ENCODE measurements at places on chromosomes 6 and 20.
A peak's percentile ranks its signal among the peaks of the same experiment; 100 is the strongest.

DNA sequence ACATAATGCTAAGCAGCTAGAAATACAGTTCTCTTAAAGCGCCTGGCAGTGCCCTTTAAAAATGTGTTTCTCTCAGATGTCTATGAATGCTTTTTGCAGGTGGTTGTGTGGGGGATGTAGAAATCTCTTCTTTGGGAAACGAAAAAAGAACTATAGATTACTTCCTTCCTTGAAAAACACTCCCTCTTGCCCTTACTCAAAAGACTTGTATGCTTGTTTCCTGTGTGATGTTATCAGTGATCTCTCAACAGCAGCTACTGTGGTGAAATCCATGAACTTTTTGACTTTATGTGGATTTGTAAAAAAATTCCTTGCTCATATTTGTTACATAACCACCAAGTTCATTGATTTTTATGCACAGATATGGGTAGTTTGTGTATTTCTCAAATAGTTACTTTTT, 916.5 kb downstream of the QKI start:
- no peak for DNase-seq

- DNase-seq: no peak
Measured at GRCh38 chr6:122651604-122652003, 41.4 kb downstream of the PKIB start.

- peak; percentile 12 for DNase-seq
Measured at GRCh38 chr20:38110525-38111178, 54.4 kb downstream of the TGM2 start.

- no peak for DNase-seq
Measured at GRCh38 chr6:13803581-13803980, 10.8 kb downstream of the MCUR1 start.

DNA sequence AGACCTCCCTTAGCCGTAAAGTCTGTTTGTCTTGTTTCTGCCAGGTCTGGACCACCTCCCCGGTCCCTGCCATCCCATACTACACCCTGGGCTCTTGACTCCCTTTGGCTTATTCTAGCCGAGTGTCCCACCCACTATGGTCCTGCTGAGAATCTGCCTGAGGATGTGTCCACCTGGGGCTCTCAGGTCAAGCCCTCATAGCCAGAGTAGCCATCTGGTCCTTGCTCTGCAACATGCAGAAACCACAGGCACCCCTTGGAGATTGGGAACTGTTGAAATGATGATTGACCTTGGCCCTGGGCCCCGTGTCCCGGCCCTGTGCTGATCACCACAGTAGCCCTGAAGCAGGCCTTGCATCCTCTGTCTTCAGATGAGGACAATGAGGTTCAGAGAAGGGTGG, 44.0 kb downstream of the VSTM2L start:
- DNase-seq: no peak

DNA sequence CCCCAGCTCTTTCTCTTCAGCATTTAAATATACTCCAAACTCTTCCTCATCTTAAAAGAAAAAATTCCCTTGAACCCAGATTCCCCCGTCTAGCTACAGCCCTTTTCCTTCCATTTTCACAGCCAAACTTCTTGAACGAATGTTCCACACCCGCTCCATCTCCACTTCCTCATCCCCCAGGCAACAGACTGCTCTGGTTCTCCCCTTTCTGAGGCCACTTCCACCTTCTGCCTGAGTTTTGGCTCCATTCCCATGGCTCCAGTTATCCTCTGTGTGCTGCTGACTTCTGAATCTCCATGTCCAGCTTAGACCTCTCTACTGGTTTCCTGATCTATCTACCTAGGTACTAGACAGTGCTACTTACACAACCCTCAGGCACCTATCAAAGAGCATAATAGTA, 106.4 kb downstream of the RALGAPA2 start:
- DNase-seq: no peak

DNA sequence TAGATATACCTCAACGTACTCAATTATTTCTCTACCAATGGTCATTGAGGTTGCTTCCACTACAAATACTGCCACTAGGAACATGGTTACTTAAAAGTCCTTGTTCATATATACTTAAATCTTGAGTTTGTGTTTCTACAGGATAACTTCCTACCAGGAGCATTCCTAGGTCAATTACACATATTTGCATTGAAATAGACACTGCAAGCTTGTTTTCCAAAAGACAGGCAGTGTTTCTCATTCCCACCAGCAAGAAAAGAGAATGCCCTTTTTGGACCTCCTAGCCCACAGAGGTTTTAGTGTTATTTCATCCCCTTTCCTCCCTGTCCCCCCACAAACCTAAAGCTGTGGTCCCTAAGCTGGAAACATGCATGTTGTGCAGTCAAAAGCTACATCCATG, 177.3 kb downstream of the ID4 start:
- no peak for DNase-seq

GRCh38 chr20:53586640-53587039, 7.0 kb downstream of the ZNF217 start:
- DNase-seq: no peak

DNA sequence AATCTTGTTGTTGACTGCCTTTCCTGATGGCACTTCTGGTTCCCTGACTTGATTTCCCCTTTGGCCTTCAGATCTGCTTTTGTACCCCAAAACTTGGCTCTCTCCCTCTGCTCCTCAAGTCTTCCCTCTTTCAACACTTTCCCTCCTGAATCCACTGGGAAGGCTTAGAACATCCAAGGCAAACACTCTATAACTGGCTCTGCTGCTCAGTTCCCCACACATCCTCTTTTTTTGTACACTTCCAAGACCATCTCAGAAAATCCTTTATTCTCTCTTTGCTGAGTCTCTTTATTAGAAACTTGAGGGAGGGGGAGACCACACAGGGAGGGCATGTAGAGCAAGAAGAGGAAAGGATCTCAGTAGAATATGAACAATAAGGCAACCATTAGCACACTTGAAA, 354.1 kb downstream of the KIF16B start:
- DNase-seq: no peak

DNA sequence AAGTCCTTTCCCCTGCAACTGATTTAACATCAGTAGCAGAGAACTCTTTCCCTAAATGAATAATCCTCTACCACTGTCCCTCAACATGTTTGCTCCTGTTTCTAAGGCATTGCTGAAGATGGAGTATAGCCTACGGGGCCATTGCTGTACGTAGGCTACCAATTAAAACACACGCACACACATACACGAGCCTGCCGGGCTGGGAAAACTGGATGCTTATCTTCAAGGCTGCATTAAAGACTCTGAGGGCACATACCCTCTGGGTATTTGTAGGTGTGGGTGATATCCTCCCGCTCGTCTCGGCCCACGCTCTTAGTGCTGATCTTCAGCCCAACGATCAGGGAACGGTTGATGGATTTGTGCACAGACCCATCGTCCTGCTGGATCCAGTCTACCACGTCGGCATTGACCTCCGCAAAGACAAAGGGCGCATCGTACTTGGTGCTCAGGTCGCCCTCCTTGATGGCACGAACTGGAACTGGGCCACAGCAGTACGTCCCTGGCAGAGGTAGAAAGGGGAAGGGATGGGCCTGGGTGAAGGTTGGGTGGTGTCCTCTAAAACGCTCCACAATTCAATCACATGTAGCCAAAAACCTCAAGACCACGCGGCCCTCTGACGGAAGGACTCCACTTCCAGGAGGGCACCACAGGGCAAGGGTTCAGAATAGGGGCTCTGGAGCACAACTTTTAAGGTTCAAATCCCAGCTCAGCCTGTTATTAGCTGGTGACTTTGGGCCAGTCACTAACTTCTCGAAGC, 25.7 kb downstream of the TGM2 start:
- peak; percentile 10 for DNase-seq

DNA sequence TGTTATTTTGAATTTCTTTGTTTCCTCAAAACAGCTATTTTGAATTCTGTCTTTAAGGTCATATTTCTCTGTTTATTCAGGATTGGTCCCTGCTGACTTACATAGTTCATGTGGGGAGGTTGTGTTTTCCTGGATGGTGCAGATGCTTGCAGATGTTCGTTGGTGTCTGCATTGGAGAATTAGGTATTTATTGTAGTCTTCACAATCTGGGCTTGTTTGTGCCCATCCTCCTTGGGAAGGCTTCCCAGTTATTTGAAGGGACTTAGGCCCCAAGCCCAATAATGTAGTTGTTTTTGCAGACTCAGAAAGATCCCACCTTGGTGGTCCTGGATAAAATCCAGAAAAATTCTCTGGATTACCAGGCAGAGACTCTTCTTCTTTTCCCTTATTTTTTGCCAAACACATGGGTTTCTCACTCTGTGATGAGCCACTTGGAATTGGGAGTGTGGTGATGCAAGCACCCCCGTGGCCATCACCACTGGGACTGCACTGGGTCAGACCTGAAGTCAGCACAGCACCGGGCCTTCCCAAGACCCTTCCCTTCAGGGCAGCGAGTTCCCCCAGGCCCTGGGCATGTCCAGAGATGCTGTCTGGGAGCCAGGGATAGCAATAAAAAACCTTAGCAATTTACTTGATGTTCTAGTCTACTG, 81.6 kb upstream of the EZR start:
- DNase-seq: no peak

- DNase-seq: peak; percentile 38
Measured at GRCh38 chr6:26165261-26165790, 78.1 kb downstream of the HFE start.

DNA sequence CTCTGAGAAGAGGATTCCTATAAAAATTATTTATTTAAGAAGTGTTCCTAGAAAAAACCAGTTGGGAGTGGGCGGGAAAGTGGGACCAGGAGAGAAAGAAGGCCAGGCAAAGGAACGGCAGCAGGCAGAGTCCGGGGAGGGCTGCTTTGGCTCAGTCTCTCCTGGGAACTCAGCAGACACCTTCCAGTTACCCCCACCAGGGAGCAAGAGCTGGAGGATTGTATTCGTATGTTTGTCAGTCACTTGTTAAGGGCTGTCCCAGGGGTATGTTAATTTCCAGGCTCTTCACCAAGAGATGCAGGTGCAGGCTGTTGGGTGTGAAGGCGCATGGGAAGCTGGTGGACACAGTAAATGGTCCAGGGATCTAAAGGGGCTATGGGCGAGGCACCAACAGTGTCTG, 53.0 kb upstream of the CHD6 start:
- no peak for DNase-seq
